Left cardiac atrium (tissue), 4 donors: ENCODE measurements at places on chromosomes 1 and 21. TPM values are rescaled to one million over a fixed set of nuclear protein-coding genes. Genes with fewer than 3 reads are reported as not detected.

The MRPS21 gene
- total RNA-seq: 74.3 TPM

The PCAT6 gene
- total RNA-seq: 1.7 TPM

The PROK1 gene
- 0.18 TPM for total RNA-seq

The FCRL4 gene
- total RNA-seq: not detected

The FAM43B gene
- total RNA-seq: 1.6 TPM

The KDF1 gene
- 0.68 TPM for total RNA-seq

The TXNIP gene
- 602 TPM for total RNA-seq

The SLAMF1 gene
- total RNA-seq: 0.94 TPM

The BACH1 gene
- total RNA-seq: 59.3 TPM

DNA sequence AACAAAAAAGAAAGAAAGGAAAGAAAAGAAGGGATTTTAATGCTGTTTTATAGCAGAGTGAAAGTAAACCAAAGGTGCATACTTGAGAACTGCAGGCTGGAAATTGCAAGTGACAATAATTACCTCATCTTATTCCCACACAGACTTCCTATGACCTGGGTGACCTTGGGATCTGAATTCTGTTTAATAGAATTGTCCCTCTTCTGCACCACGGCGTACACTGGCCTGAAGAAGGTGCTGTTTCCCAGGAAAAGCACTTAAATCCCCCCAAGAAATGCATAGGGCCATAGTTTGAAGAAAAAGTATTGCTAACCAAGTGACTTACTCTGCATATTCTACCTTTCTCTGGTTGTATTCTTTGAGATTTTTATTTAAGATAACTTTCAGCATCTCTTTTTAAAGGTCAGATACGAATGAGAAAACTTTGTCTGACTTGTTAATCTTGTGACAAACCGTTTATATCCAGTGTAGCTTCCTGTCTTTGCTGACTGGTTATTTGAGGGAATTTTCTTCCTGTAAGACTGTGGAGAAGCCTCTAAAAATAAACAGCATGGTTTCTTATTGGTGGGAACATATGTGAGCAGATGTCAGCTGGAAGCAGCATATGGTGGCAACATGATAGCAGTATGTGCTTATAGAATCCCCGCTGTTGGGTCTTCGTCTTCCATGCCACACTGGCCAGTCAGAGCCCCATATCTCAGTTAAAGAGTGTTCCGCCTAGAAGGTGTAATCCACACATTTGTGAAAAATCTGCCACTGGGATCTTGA is 16.3 kb downstream of the TGFB2 start:
- no peak for DNase-seq

DNA sequence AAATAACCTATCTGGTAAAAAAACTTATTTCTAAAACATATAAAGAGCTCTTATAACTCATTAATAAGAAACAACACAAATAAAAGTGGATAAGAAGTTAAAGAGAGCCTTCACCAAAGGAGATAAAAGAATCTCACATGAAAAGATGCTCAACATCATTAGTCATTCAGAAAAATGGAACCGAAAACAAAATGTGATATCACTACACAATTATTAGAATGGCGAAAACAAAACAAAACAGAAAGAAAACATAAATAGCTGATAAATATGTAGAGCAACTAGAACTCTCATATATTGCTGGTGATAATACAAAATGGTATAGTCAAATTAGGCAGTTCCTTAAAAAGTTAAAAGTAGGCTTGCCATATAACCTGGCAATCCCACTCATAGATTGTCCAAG is 1109.3 kb downstream of the PLA2G4A start:
- DNase-seq: no peak

DNA sequence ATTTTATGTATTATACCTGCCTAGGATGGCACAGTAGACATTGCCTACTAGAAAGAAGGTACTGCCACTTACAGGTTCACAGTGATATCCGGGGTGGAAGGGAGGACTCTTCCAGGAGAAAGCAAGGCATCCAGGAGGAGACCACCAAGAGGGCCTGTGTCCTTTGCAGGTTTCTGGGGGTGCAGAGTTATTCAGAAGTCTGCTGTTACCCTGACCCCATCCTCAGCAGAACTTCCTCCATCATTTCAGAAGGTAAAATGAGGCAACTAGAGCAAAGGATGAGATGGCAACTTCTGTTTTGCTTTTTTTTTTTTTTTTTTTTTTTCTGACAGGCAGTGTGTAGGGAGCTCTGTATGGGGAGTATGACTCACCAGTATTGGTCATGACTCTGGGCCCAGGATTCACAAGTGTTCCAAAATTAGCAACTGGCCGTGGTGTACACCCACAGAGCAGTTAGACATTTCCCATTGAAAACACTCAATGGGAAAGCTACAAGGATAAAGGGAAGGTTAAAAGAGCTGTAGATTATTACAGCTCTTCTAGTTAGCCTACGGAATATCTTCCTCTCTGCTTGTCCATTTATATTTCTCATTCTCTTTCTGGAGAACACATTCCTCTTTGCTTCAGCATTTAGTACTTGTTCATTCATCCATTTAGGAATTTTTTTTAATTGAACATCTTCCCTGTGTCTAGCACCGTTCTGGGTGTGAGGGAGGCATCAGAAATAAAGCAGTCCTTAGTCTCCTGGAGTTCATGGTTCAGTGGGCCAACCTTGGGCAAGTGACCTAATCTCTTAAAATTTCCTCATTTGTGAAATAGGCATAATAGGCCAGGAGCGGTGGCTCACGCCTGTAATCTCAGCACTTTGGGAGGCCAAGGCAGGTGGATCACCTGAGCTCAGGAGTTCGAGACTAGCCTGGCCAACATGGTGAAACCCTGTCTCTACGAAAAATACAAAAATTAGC is 50.5 kb upstream of the PPP2R5A start:
- DNase-seq: peak; percentile 54

DNA sequence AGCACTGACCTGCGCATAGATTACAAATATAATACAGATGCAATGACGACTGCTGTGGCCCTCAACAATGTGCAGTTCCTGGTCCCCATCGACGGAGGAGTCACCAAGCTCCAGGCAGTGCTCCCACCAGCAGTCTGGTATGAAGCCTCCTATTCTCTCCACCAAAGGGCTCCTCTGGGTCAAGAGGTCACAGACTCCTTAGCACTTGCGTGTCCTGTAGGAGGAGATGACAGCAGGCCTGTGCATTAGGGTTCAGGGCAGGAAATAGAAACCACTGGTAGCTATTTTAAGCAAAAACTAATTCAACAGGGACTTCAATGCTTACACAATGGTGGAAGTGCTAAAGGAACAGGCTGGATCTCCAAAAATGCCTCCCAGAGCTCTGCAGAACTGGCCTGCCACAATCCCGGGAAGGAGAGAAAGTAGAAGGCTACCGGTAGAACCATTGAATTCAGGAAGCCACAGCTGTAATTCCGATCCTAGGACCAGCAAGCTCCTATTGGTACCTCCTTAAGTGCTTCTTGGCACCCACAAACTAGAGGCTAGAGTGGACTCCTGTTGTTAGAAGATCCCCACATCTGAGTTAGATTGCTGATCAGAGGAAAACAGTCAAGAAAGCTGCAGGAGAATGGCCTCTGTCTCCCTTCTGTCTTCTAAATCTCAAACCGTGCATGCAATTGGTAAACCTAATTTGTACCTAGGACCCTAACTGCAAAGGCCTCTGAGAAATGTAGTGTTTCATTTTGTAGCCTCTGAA is 12.7 kb upstream of the DYNLT5 start:
- no peak for DNase-seq

DNA sequence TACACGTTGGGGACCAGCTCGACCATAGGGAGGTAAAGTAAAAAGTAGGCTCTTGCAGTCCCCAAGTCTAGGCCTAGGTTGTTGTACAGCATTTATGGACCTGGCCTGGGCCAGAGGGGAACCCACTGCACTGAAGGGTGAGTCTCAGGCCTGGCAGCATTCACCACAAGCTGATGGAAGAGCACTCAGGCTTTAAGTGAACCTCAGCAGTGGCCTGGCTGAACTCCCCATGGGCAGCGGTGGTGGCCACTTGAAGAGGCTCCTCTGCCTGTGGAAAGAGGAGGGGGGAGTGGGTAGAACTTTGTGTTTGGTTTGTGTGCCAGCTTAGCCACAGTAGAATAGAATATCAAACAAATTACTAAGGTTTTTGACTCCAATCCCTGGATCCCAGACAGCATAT is 176.2 kb upstream of the PRMT6 start:
- DNase-seq: no peak

- DNase-seq: no peak
Measured at GRCh38 chr1:6245869-6246496, 2.0 kb downstream of the HES3 start.

DNA sequence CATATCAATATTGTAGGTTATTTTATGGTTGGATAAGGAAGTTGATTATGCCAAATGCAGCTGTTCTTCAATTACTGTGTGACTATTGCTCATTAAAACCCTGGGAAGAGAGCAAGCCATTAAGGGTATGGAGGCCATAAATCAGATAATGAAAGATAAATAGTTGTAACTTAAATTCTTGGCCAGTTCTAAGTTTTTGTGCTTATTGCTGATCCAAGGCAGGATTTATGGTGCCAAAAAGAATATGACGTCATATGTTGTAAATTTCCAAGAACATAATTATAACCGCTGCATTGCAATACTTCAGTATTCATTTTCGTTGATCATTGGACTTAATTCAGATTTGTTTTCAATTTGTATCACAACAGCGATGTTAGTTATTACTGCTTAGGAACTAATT is 211.6 kb downstream of the LRRC40 start:
- DNase-seq: no peak

- DNase-seq: no peak
Measured at GRCh38 chr1:205118752-205119151, 3.0 kb downstream of the RBBP5 start.

GRCh38 chr1:224498574-224499170 is 64.1 kb upstream of the WDR26 start:
- no peak for DNase-seq

- no peak for DNase-seq
Measured at GRCh38 chr1:97989094-97989680, 68.4 kb upstream of the DPYD start.

DNA sequence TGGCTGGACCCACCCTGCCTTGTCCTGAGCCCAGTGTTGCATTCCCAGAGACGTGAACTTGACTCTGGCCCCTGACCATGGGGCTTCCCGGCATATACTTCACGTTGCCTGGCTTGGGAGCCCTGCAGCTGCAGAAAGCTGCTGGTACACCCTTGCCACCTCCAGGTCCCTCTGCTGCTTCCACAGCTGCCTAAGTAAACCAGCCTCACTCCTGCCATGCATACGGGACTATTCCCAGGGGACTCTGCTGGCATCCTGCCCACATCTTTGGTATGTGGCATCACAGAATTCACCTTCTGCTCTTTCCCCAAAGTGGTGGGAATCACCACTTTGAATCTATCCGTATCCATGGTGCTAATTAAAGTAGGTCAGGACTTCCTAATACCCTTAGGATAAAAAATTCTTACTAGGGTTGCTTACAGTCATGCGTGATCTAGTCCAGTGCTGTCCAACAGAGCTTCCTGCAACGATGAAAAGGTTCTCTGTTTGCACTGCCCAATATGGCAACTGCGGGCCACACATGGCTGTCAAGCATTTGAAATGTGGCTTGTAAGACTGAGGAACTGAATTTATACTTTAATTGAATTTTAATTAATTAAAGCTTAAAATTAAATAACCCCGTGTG is 203.0 kb downstream of the GRIK3 start:
- DNase-seq: no peak

DNA sequence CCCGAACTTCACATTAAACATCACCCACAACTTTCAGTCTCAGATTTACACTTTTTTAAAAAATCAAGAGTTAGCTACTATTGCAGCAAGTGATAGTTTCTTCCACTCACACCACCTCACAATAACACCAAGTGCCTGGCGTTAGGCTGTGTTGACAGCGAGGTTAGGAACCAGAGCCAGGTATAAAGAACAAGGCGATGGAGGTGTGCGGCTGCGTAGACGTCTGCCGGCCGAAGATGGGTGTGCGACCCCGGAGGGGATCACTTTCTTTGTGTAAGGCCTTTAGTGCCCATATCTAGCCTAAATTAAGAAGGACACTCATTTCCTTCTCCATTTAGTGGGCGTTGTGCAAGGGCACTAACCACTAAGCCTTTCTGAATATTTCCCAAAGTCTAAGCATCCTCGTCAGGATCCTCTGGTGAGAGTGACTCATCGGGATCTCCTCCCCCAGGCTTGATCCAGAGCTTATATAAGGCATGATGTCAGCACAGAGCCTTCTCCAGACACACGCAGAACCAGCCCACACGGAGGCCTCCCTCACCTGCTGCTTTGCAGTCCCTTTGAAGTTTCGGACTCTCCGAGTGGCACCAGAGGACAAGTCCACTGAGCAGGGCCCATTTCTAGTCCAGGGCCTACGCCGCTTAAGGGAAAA is 11.8 kb downstream of the NHLH2 start:
- peak; percentile 37 for DNase-seq

- DNase-seq: no peak
Measured at GRCh38 chr1:2462819-2463218, 13.3 kb upstream of the PLCH2 start.

DNA sequence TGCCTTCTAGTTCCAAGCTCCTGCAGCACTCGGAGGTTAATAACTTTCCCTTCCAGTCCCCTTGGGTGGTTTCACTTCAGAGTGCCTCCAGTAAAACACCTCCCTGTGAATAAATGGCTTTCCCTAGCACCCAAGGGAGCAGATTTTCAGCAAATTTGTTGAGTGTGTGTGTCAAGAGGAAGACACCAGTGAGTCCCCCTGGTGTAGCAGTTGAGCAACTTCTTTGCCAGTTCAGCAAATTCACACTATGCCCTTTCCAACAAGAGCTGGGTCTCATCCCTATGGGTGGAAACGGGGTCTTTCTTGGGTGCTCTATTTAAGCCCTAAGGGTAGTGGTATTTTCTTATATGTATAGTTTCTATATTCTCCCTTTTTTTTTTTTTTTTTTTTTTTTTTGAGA is 806 bp upstream of the AADACL4 start:
- no peak for DNase-seq

DNA sequence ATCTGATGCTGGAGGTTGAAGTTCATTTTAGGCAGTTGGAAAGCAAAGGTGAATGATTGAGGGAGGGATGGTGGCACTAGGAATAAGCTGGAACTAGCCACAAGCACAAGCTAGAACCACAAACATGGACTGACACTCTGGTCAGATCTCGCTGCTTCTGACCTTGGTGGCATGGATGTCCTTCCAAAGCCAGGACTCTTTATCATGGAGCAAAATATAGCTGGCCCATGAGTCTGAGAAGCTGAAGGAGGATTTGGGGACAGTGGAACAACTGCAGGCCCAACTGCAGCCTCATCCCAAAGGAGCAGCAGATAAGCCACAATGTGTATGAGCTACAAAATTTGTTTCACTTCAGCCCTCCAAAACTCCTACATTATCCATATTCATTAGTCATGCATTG is 35.5 kb downstream of the SRSF11 start:
- no peak for DNase-seq

DNA sequence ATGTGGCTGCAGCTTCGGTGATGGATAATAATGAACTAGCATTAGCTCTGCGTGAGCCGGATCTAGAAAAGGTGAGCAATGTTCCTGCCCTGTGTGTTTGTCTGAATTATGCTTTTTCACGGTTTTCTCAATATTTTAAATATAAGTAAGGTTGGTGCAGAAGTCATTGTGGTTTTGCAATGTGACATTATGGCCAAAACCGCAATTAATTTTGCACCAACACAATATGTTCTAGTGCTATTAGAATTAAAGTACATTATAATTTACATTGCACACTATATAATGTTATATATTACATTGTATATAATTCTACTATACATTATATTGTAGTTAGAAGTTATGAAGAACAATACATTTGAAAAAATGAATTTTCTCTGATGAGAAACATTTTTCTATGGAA is 255.8 kb downstream of the ZP4 start:
- DNase-seq: no peak

GRCh38 chr1:25450891-25451290 is 20.2 kb downstream of the MACO1 start:
- DNase-seq: no peak

- no peak for DNase-seq
Measured at GRCh38 chr1:106727171-106727570, 329.3 kb upstream of the PRMT6 start.
